Activated T-helper 1 cell treated with anti-CD3 and anti-CD28 coated beads, Interleukin-12 subunit alpha, Interleukin-12 subunit beta, Interleukin-2, Interleukin-4 antibody, amounts not matched to agents 30 ng/mL and 10 ng/mL and 1 ng/mL, durations not matched to agents 14 hours and 24 hours and 36 hours (primary cell): ENCODE measurements at places on chromosomes 16 and 17.

DNA sequence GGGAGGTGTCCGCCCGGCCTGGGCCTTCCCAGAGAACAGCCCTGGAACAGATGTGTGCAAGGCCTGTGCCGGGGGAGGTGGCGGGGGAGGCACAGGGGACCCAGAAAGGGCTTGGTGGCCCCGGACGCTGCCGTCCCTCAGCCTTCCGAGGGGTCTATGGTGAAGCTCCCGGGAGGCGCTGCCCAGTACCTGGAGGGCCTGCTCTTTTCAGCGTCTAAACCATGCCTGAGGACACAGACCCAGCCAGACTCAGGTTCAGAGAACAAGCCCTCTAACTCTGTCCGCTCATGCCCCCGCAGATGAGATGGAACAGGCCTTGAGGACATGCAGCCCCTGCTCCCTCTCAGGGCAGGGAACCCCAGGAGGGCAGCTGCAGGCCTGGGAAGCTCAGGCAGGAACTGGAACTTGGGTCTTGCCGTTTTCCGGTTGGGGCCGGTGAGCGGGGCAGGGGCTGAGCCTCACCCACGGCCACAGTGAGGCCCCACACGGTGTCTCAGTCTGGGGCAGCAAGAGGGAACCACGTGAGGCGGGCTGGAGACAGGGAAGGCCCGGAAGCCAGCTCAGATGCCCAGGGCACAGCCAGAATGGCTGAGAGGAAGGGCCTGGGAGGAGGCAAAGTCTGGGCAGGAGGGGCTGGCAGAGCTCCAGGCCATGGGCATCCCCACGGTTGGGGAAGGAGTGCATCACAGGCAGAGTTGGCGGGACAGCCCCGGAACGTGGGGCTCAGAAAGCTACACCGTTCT, 12.5 kb downstream of the SLC16A3 start:
- no peak for DNase-seq

DNA sequence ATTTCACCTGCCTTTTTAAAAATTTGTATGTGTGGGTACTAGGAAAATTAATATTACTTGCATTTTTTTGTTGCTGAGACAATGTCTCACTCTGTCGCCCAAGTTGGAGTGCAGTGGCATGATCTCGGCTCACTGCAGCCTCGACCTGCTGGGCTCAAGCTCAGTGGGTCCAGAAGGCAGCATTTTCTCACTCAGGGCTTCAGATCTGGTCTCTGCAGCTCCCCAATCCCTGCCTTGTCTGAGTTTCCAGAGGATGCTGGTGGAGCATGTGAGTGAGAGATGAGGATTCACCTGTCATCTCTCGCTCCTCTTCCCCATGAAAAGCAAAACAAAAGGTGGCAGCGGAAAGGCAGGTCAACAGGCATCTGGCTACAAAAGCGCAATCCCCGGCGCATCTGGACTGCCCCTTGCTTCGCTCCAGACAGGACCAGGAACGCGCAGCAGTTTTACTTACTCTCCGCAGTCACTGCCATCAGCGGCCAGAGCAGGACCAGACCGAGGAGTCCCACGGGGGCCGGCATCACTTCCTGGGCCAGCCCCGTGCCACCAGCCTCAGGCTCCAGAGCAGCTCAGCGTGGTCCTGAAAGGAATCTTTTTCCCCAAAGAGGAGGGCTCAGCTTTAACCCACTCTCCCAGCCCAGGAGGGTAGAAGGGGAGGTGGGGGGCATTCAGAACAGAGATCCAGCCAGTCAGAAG, 59.9 kb downstream of the LITAF start:
- DNase-seq = no peak

DNA sequence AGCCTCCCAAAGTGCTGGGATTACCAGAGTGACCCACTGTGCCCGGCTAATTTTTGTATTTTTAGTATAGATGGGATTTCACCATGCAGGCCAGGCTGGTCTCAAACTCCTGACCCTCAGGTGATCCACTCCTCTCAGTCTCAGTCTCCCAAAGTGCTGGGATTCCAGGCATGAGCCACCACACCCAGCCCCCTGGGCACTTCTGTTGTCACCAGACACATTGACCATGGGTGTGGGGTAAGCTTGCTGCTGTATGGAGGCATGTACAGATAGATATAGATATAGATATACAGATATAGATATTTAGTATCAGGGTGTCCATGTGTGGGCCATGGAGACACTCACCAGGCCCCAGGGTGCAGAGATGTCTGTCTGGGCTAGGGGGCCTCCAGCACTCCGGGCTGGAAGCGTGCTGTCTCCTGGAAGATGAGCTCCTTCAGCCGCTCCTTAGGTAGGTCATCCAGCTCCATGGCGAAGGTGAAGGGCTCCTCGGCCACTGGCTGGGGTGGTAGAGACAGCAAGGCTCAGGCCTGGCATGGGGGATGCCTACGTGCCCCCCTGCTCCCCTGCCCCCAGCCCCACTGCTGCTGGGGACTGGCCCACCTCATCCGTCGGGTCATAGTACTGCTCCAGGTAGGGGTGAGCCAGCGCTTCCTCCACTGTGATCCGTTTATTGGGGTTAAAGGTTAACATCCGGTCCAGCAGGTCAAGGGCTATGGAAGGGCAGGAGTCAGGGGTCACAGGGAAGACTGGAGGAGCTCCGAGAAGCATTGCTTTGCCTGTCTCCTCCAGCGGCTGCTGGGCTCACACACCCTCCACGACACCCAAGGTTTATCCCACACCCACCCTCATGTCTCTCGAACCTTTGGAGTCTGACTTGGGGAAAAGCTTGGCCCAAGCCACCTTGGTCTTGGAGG, 3.2 kb upstream of the GDPD3 start:
- no peak for DNase-seq

DNA sequence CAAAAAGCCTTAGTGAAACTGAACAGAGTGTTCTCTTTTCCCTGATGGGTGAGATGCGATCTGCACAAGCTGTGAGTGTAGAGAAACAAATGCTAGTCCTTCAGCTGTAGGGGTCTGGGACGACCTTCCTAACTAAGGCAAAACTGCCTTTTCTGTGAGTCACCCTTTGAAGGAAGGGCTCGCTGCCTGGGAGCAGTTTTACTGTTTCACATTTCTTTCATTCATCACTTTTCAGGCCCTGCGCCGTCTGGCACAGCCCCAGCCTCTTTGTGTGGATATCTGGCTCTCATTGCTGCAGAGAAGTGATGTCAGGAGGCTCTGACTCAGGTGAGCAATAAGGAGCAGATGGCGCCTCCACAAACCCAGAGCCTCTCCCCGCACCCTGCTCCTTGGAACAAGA, 57.4 kb downstream of the HS3ST3A1 start:
- no peak for DNase-seq

- peak; percentile 94 for DNase-seq
Measured at GRCh38 chr17:7023576-7024401, 939 bp downstream of the BCL6B start.

DNA sequence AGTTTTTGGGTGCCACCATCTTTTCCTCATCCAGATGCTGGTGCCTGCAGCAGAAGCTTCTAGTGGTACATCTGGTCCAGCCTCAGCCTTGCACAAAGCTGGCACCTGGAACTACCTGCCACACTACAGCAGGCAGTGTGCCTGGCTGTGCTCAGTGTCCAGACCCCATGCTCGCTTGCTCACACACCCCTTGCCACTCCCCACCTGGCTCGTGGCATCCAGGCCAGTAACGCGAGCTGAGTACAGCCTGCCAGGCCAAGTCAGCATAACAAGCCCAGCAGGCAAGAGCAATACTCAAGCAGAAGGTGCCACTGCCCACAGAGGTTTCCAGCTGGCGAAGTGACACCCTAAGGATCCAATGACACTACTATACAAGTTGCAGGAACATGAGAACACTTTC, 29.7 kb upstream of the KIF2B start:
- no peak for DNase-seq

DNA sequence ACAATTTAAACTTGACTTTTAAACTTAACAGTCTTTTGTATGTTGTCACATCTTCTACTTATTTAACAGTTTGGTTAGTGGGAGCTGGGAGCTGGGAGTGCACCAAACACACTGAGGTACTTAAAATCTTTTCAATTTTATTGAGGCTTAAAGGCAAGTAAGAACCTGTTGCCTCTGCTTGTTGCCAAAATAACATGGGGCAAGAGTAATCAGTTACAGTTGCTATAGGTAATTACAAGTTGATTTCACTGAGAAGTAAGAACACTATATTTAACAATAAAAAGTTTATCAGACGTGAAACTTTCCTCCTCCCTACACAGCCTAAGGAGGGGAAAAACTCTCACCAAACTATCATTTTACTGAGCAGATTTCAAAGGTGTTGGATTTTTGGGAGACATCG, 135.2 kb downstream of the FTO start:
- no peak for DNase-seq

DNA sequence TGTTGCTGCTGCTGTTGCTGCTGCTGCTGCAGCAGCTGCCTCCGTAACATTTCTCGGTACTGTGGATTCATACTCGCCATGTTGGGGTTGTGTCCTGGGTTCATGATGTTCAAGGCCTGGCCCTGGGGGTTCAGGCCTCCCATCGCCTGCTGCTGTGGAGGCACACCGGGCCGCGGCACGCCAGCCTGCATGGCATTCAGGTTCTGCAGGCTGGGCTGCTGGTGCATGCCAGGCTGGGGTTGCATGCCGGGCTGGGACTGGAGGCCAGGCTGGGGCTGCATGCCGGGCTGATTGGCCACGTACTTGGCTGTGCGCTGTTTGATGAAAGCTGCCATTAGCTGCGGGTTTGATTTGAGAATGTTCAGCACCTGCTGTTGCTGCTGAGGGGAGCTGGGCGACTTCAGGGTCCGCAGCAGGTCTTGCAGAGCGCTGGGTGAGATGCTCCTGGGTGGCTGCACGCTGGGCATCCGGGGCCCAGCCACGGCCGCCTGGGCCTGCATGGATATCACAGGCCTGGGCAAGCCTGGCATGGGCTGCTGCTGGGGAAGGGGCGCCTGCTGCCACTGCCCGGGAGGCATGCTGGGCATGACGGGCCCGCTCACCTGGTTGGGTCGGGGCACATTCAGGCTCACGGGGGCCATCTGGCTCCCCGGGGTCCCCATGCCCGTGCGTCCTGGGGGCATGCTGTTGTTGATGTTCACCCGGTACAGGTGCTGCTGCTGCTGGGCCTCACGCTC, 11.3 kb upstream of the TRAP1 start:
- DNase-seq = no peak

- no peak for DNase-seq
Measured at GRCh38 chr17:37450112-37450511, 39.6 kb upstream of the DUSP14 start.

DNA sequence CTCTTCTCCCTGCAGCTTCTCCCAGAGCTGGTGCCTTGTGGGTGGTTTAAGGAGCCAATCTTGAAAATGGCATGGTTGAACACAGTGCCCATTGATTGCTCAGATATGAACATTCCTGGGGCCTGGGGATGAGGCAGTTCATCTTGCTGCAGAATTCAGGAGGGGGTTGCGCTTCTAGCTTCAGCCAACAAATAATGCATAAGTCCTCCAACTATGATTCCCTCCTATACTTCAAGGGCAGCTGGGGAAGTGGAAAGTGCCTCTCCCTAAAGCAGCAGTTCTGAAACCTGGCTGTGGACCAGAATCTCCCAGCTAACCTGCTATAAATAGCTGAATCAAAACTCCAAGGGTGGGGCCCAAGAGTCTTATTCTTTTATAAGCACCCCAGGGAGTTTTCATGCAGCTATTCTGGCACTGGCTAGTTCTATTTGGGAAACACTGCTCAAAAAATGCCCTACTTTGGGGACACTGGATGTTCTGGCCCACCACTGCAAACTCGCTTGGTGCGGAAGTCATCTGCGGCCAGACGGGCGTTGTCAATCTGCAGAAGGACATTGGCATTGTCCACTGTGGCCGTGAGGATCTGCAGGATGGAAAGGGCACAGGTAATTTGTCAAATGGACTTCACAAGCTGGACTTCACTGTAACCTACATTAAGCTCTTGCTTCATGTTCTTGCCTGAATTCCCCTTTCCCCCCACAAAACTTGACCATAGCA, 130.3 kb downstream of the CCDC144A start:
- no peak for DNase-seq

GRCh38 chr17:67891481-67892119, 66.3 kb downstream of the BPTF start:
- no peak for DNase-seq

- DNase-seq = no peak
Measured at GRCh38 chr17:81404558-81405165, 9.4 kb downstream of the BAHCC1 start.

DNA sequence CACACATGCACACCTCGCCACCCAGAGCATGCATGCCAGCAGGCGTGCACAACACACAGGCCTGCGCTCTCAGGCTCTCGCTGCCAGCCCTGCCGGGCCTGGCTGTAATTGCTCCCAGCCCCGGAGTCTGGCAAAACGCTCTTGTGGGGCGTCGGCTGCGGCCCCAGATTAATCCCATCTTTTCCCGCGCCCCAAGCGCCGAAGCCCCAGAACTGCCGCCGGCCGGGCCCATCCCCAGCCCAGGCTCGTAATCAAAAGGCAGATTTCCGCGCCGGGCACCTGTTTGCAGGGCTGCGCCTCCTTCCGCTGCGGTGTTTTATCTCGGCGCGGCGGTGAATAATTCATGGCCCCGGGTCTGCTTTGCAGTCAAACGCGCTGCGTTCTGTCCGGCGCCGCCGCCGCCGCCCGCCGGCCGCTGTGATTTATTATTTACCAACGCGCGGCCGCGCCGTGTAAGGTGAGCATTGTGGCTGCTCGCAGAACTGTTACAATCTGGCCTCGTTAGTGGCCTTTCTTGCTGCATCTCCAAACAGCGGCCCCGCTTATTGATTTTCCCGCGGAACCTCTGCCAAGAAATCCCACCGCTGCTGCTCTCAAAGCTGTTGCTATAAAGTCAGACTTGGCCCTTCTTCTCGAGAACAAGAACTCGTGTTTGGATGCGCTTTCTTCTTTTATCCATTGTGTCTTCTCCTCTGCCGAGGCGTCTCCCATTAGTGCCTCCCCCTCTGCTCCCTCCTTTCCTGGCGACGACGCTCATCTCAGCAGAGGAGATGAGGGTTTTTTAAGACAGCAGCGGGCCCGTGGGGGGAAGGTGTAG, 126.1 kb downstream of the IRX5 start:
- DNase-seq = no peak

DNA sequence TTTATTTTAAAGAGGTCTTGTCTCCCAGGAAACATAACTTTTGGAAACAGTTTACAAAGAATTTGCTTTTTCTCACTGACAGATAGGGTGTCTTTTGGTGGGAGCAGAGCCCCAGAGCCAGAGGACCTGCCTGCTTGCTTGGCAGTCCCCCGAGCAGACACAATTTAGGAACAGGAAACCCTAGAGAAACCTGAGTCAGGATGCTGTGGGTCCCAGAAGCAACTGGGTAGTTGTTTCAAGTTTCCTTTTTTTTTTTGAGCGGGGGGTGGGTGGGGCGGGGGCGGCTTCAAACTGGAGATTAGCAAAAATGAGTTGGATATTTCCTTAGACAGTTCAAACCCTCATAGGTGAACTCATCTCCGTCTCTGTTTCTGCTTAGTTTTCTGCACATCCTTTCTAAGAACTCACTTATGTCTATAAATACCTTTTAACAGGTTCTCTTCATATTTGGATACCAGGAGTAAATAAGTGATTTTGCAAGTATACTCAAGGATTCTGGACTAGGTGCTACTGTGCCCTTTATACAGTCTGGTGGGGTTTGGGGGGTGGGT, 135.1 kb downstream of the PRKCA start:
- DNase-seq = no peak

GRCh38 chr17:76011951-76012350, 11.3 kb downstream of the CDK3 start:
- no peak for DNase-seq

GRCh38 chr17:77372444-77373298, 231.9 kb downstream of the SEC14L1 start:
- peak; percentile 76 for DNase-seq

GRCh38 chr16:54400261-54400660, 113.7 kb upstream of the IRX3 start:
- DNase-seq = no peak

GRCh38 chr17:7552621-7553051, 3.8 kb downstream of the TNFSF12 start:
- peak; percentile 56 for DNase-seq
